ENCODE measurements at places on chromosomes 1 and 21. TPM values are rescaled to one million over a fixed set of nuclear protein-coding genes. Genes with fewer than 3 reads are reported as not detected.

The C1orf105 gene
- total RNA-seq: not detected

The AMY1C gene
- total RNA-seq: not detected

The SORT1 gene
- 60.8 TPM for total RNA-seq

- no peaks in the 10 kb centered on the region for H3K27me3 ChIP-seq
- H3K36me3 ChIP-seq: peaks cover 8% of the 10 kb centered on the region
- DNase-seq: no peak
- H3K4me1 ChIP-seq: peaks cover 78% of the 10 kb centered on the region
These were observed 38.6 kb downstream of the SIPA1L2 start for GRCh38 chr1:232591344-232591743.

DNA sequence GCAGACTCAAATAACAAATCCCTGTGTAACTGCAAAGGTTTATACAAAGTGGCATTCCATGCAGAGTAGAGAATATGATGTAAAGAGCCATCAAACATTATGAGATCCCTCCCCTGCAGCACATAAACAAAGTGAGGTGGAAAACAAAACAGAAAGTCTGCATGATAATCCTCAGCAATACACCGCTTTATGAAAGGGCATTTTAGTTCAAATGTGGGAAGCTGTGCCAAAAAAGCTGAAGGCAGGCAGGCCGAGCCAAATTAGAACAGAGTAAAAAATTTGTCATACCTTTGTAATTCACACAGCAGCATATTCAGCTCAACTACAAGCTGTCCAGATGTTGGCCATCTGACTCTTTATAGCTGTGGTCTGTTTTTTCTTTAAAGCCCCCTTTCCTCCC is 113.5 kb downstream of the LHX9 start:
- DNase-seq: no peak
- H3K27ac ChIP-seq: no peak overlapping the region
- H3K4me1 ChIP-seq: no peaks in the 10 kb centered on the region
- no peaks in the 10 kb centered on the region for H3K36me3 ChIP-seq
- H3K4me3 ChIP-seq: no peak overlapping the region

- H3K36me3 ChIP-seq: no peaks in the 10 kb centered on the region
- H3K27ac ChIP-seq: peak overlapping the region; percentile 7
- no peak for DNase-seq
- no peak overlapping the region for H3K4me3 ChIP-seq
- H3K27me3 ChIP-seq: no peaks in the 10 kb centered on the region
- peaks cover 19% of the 10 kb centered on the region for H3K4me1 ChIP-seq
These were observed 186.5 kb downstream of the FASLG start for GRCh38 chr1:172845371-172845770.

DNA sequence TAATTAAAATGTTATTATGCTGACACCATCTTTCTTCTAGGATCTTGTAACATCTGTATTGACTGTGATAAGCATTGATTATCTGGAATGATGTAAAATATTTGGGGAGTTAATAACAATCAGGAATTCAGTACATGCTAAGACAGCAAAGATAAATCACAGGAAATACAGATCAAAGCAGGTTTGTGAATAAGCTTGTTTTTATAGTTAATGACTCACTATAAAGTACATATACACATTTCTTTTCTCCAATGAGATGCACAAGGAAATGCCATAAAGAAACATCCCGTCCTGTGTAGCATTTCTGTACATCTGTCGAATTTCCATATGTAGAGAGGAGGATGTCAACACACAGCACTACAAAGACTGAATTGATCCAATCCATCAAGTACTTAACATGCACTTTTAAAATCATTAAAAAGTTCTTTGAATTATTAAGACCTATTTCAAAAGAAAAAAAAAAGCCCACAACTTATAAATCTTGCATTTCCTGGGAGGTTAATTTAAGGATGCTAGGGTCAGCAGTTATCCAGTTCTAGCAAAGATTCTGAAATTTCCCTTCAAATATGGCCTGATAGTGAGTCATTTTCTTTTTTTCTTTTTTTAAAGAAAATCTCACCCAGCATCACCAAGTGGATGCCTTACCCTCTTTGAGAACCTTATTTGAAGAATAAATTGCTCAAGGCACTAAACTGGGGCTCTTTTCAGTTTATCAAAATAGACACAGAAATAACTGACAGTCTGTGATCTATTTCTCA is 243.2 kb upstream of the NR5A2 start:
- no peak overlapping the region for H3K27ac ChIP-seq
- H3K27me3 ChIP-seq: no peaks in the 10 kb centered on the region
- no peaks in the 10 kb centered on the region for H3K4me1 ChIP-seq
- no peak overlapping the region for H3K4me3 ChIP-seq
- DNase-seq: no peak

GRCh38 chr1:203045821-203046594 is 19.7 kb downstream of the PPFIA4 start:
- H3K27ac ChIP-seq: no peak overlapping the region
- H3K4me1 ChIP-seq: peaks cover 4% of the 10 kb centered on the region
- no peaks in the 10 kb centered on the region for H3K36me3 ChIP-seq

- DNase-seq: no peak
- no peak overlapping the region for H3K4me3 ChIP-seq
- peaks cover 20% of the 10 kb centered on the region for H3K4me1 ChIP-seq
- peak overlapping the region; percentile 28 for H3K27ac ChIP-seq
- H3K27me3 ChIP-seq: no peaks in the 10 kb centered on the region
These were observed 221.3 kb downstream of the PBX1 start for GRCh38 chr1:164780111-164780812.

GRCh38 chr1:203084588-203085527 is 954 bp downstream of the MYOG start:
- no peak overlapping the region for H3K4me3 ChIP-seq
- peaks cover 10% of the 10 kb centered on the region for H3K4me1 ChIP-seq
- no peaks in the 10 kb centered on the region for H3K36me3 ChIP-seq
- H3K27ac ChIP-seq: no peak overlapping the region
- no peak for DNase-seq

GRCh38 chr1:65418522-65419185 is 1.8 kb upstream of the LEPR start:
- peaks cover 10% of the 10 kb centered on the region for H3K4me1 ChIP-seq
- H3K4me3 ChIP-seq: no peak overlapping the region
- no peak overlapping the region for H3K27ac ChIP-seq
- DNase-seq: no peak
- H3K27me3 ChIP-seq: peaks cover 22% of the 10 kb centered on the region

GRCh38 chr1:15963363-15963967 is 12.4 kb downstream of the ZBTB17 start:
- peaks cover 17% of the 10 kb centered on the region for H3K36me3 ChIP-seq
- H3K27me3 ChIP-seq: no peaks in the 10 kb centered on the region
- H3K4me3 ChIP-seq: no peak overlapping the region
- no peak for DNase-seq
- H3K27ac ChIP-seq: no peak overlapping the region

DNA sequence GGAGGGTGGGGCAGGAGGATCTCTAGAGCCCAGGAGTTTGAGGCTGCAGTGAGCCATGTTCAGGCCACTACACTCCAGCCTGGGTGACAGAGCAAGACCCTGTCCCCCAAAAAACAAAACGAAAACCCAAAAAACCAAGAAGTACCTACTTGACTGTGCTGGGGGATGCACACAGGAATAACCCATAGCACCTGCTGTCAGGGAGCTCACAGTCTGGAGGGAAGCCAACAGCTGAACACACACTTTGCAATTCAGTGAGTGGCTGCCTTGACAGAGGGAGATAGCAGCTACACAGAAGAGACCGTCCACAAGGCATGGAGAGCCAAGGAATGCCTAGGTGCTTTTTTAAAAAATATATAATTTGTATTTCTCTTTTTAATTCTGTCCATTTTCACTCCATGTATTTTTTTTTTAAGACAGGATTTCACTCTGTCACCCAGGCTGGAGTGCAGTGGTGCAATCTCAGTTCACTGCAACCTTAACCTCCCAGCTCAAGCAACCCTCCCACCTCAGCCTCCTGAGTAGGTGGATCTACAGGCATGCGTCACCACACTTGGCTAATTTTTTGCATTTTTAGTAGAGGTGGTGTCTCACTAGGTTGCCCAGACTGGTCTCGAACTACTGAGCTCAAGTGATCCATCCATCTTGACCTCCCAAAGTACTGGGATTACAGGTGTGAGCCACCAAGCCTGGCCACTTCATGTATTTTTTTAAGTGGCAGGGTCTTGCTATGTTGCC is 68.7 kb downstream of the NID1 start:
- H3K4me3 ChIP-seq: no peak overlapping the region
- H3K4me1 ChIP-seq: no peaks in the 10 kb centered on the region
- DNase-seq: no peak
- H3K36me3 ChIP-seq: peaks cover 19% of the 10 kb centered on the region
- no peaks in the 10 kb centered on the region for H3K27me3 ChIP-seq

DNA sequence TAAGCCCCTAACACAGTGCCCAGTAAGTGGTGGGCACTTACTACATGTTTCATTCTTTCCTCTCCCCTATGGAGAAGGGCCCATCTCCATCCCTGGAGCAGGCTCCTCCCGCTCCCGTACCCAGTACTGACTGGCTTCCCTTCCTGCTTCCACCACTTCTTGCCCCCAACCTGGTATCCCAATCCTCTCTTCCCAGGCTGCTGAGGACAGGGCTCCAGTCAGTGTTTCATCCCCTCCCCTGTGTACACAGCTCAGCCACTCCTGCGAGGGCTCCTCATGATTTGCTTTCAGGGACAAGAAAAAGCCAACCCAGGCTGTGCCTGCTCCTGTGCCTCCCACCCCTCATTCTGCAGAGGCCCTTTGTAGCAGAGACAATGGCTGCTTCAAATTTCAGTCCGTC is 20.8 kb upstream of the ETV3 start:
- peak overlapping the region; percentile 60 for H3K27ac ChIP-seq
- H3K27me3 ChIP-seq: peaks cover 2% of the 10 kb centered on the region
- H3K36me3 ChIP-seq: no peaks in the 10 kb centered on the region
- no peak overlapping the region for H3K4me3 ChIP-seq

DNA sequence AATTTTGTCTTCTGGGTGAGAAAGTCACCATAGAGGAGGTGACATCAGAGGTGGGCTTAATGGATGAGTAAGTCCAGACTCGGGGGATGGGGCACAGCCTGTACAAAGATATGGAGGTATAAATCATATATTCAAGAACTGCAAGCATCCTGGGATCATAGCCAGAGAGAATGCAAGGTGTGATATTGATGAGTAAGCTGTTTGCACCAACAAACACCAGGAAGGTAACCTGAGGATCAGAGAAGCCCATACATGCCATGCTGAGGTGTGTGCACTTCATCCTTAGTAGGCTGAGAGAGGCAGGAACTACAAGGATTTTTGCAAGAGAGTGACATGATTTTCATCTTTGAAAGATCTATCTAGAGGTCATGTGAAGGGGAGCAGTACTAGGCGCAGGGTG is 306.4 kb downstream of the HHAT start:
- H3K4me1 ChIP-seq: no peaks in the 10 kb centered on the region
- H3K27ac ChIP-seq: no peak overlapping the region
- H3K36me3 ChIP-seq: no peaks in the 10 kb centered on the region
- no peak for DNase-seq
- H3K4me3 ChIP-seq: no peak overlapping the region
- no peaks in the 10 kb centered on the region for H3K27me3 ChIP-seq
